ENCODE measurements at places on chromosomes 1 and 21.

DNA sequence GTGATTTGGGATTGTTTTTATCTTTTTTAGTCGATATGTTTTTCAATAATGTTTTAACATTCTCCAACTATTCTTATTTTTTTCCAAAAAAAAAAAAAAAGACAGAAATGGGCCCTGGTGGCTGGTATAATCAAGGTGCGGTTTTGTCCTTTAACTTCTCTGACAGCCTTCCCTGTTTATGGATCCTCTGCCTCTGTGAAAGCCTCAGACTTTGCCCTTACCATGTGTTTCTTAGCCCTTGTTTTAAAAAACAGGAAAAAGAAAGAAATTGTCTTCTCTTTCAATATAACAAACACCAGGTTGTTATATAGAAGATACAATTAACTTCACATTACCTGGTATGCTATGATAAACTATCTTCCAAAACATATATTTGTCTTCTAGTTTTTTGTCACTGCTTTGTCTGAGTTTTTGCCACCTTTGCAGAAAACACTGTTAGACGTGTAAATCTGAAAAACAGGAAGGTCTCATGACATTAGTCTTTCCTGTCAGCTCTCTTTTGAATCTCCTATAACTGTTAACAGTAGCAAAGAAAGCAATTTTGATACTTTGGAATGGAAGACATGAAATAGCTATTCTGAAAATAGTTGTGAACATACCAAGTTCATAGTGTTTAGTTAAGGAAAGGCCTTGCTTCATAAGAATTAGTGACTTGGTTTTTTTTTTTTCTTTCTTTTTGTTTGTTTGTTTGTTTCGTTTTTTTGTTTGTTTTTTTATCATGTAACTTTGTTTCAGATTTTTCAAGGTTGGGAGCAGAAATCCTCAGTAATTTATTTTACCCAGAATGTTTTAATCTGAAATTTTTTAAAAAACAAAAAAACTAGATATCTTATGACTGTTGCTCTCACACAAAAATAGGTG lies 31.7 kb upstream of the CACYBP start:
- no peaks in the 10 kb centered on the region for H3K27me3 ChIP-seq
- H3K36me3 ChIP-seq: no peaks in the 10 kb centered on the region
- peaks cover 31% of the 10 kb centered on the region for H3K4me1 ChIP-seq
- no peak overlapping the region for H3K4me3 ChIP-seq
- no peak overlapping the region for H3K27ac ChIP-seq
- no peak for DNase-seq

DNA sequence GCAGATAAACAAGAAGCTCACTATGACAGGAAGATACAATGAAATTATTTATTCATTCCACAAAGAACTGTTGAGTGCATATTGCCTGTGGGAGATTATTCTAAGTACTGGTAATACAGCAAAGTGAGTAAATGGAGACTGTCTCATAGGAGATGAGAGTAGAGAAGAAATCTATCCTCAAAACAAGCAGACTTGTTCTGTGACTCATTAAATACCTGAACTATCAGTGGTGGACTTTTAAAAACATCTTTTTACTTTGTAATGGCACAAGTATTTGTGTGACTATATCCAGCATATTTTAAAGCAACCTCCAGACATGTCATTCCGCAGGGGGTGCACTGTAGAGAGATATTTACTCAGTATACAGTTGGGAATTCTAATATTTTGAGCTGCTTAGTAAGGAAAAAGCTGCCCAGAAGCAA lies 259.2 kb downstream of the FMN2 start:
- H3K27ac ChIP-seq: no peak overlapping the region
- H3K4me3 ChIP-seq: no peak overlapping the region
- H3K36me3 ChIP-seq: no peaks in the 10 kb centered on the region
- DNase-seq: no peak
- H3K27me3 ChIP-seq: no peaks in the 10 kb centered on the region

DNA sequence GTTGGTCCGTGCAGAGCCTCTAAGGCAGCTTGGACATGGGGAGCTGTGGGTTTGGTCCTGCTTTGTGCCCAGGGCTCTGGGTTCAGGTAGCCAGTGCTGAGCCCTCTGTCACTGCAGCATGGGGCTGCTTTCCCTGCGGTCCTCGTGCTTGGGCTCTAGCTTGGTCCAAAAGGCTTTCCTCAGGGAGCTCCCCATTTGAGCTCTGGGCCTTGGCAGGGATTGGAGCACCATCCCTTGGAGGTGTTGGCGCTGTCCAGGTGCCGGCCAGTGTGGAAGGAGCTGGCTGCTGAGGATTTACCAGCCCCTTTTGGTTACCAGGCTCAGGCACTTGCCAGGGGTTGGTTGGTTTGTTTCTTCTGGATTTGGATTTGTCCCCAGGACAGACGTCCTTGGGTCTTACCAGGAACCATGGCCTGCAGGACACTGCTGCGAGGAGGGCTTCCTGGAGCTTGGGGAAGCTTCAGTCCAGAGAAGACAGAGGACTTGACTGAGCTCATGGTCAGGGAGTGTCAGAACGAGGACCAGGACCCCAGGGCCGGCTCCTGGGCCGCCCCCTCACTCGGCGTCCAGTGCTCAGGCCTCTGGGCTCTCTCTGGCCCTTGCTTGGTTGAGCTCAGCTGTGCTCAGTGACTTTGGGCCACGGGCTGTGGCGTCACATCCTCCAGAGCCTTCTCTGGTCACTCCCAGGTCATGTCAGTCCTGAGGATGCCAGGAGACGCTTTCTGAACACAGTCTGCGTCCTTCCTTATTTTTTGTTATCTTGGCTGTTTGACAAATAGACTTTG lies 224.7 kb downstream of the CAMTA1 start:
- H3K4me1 ChIP-seq: no peaks in the 10 kb centered on the region
- H3K27ac ChIP-seq: no peak overlapping the region
- DNase-seq: no peak
- H3K4me3 ChIP-seq: no peak overlapping the region
- H3K36me3 ChIP-seq: no peaks in the 10 kb centered on the region

DNA sequence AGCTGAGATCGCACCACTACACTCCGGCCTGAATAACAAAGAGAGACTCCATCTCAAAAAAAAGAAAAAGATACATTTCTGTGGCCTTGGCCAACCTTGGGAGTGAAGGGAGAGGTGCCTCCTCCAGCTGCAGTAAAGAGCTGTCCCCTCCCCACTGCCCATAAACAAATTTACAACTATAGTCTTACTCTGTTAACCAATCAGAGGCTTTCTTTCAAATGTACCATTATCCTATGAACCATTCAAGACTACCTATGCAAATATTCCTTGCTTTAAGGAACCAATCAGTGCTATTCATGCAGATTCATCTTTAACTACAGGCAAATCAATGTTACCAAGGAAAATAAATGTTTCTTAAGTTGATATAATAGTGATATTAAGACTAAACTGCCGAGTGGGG lies 1.0 kb downstream of the CELA2B start:
- no peak for DNase-seq
- H3K27ac ChIP-seq: no peak overlapping the region
- H3K4me1 ChIP-seq: no peaks in the 10 kb centered on the region

GRCh38 chr1:165281207-165281901 lies 75.2 kb downstream of the LMX1A start:
- no peak overlapping the region for H3K27ac ChIP-seq
- H3K4me1 ChIP-seq: peaks cover 6% of the 10 kb centered on the region
- H3K27me3 ChIP-seq: 0 out of 2 replicates have a peak, but pooled peaks cover 5% of the 10 kb centered on the region
- H3K36me3 ChIP-seq: no peaks in the 10 kb centered on the region
- no peak for DNase-seq

- H3K27ac ChIP-seq: no peak overlapping the region
- no peaks in the 10 kb centered on the region for H3K27me3 ChIP-seq
- no peak for DNase-seq
- peaks cover 10% of the 10 kb centered on the region for H3K4me1 ChIP-seq
Observed at GRCh38 chr1:228405979-228406228, 731 bp downstream of the TRIM11 start.

- no peaks in the 10 kb centered on the region for H3K27me3 ChIP-seq
- H3K4me3 ChIP-seq: no peak overlapping the region
- peak overlapping the region; percentile 46 for H3K27ac ChIP-seq
- peaks cover 37% of the 10 kb centered on the region for H3K4me1 ChIP-seq
- peaks cover 6% of the 10 kb centered on the region for H3K36me3 ChIP-seq
Observed at GRCh38 chr1:38009088-38009840, 3.3 kb upstream of the UTP11 start.

DNA sequence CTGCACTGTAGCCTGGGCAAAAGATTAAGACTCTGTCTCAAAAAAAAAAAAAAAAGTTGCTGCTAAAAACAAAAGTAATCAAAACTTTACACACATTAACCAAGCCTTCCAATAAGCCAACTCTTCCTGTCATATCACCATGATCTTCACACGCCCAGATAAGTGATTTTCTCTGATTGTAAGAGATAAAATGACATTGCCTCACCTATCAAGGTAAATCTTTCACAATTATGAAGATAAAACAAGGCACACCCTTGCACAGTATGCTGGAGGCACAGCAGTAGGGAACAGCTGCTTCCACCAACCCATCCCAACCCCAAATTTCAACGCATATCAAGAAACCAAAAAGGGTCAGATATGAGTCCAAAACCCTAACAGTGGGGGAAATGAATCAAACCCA lies 8.8 kb upstream of the TIAM1 start:
- H3K4me1 ChIP-seq: no peaks in the 10 kb centered on the region
- 0 out of 2 replicates have a peak, but pooled peaks cover 3% of the 10 kb centered on the region for H3K27me3 ChIP-seq
- H3K36me3 ChIP-seq: no peaks in the 10 kb centered on the region
- DNase-seq: no peak
- no peak overlapping the region for H3K27ac ChIP-seq
- no peak overlapping the region for H3K4me3 ChIP-seq

DNA sequence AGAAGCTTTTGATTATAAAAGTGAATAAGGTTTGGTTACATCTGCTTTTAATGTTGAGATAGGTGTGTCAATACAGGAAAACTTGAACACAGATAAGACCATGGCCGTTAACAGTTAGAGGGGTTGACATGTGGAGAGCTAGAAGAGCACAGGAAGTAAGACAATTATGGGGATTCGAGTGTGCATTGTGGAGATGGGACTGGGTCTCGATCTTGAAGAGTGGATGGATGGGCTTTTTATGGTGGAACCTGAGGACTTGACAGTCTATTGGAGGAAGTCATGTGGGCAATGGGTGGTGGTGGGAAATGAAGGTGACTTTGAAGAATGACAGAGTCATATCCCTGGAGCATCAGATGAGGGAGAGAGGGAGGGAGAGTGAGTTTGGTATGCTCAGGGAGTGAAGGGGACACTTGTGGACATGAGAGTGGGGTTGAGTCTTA lies 12.1 kb downstream of the DYRK1A start:
- no peak overlapping the region for H3K4me3 ChIP-seq
- H3K4me1 ChIP-seq: peaks cover 4% of the 10 kb centered on the region
- no peak overlapping the region for H3K27ac ChIP-seq
- H3K27me3 ChIP-seq: no peaks in the 10 kb centered on the region
- DNase-seq: no peak

- DNase-seq: no peak
- no peak overlapping the region for H3K27ac ChIP-seq
- 0 out of 2 replicates have a peak, but pooled peaks cover 3% of the 10 kb centered on the region for H3K4me1 ChIP-seq
- H3K27me3 ChIP-seq: no peaks in the 10 kb centered on the region
Observed at GRCh38 chr1:186420311-186420710, 40.6 kb downstream of the PDC start.

DNA sequence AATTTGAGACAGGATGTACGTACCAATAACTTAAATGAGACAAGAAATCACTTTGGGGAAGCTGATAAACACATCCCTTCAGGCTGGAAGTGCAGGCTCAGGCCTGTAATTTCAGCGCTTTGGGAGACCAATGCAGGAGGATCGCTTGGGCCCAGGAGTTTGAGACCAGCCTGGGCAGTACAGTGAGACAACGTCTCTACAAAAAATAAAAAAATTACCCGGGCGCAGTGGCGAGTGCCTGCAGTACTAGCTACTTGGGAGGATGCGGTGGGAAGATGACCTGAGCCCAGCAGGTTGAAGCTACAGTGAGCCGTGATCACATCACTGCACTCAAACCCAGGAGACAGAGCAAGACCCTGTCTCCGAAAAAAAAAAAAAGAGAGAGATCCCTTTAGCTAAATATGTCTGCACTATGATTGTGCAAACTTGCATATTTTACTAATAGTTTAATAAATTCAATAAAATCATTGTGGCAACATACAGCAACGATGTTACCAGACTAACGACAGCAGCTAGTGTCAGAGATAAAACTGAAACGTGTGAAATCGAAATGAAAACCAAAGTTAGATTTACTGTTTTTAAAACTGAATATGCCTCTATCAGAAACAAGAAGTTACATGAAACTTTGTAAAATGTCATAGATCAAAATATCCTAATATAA lies 54.7 kb downstream of the CD2 start:
- no peaks in the 10 kb centered on the region for H3K27me3 ChIP-seq
- DNase-seq: no peak
- no peak overlapping the region for H3K27ac ChIP-seq
- no peak overlapping the region for H3K4me3 ChIP-seq
- H3K36me3 ChIP-seq: no peaks in the 10 kb centered on the region
- H3K4me1 ChIP-seq: peaks cover 12% of the 10 kb centered on the region

- H3K4me3 ChIP-seq: peak overlapping the region; percentile 22
- peak overlapping the region; percentile 39 for H3K27ac ChIP-seq
- H3K36me3 ChIP-seq: no peaks in the 10 kb centered on the region
Observed at GRCh38 chr1:80892539-80892938, 908.2 kb upstream of the ADGRL2 start.

DNA sequence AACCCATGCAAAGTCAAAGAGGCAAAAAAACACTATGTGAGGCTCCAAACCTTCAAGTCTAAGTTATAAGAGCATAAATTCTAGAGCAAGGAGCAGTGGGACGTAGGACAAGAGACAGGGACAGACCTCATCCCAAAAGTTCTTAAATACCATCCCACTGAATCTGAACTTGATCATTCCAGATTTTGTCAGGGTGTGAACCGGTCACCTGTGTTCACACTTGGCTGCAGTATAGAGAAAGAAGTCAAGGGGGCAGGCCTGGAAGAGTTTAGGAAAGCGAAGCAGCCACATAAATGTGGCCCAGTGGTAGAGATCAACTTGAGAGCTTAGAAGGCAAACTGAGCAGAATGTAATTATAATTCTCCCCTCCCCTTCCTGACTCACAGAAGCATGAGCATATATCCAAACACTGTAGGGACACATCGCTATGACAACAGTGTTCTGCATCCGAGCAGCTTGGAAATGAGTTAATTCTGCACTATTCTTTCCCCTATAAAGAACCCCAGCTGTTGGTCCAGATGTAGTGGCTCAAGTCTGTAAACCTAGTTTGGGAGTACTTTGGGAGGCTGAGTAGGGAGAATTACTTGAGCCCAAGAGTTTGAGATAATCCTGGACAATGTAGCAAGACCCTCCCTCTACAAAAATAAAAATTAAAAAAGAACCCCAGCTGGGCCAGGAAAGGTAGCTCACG lies 2.7 kb downstream of the AKR7A2 start:
- H3K4me1 ChIP-seq: 0 out of 2 replicates have a peak, but pooled peaks cover 3% of the 10 kb centered on the region
- H3K4me3 ChIP-seq: no peak overlapping the region
- H3K36me3 ChIP-seq: peaks cover 30% of the 10 kb centered on the region
- no peaks in the 10 kb centered on the region for H3K27me3 ChIP-seq
- no peak overlapping the region for H3K27ac ChIP-seq
- DNase-seq: no peak
